ENCODE measurements at places on chromosomes 16 and 17.

DNA sequence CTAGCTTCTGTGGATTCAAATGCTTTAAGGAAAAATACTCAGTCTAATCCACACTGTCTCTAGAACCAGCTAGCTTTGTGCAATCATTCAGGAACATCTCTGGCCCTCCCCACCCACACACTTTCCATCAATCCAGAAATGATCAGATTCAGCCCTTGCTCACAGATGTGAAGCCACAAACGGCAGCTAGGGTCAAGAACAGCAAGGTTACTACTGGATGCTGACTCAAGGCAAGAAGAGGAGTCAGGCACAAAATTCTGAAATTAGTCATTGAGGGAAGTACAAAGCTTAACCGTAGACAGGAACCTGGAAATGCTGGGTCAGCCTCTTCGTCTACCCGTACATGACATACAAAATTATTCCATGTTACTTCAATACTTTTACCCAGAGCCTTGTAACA, 174.6 kb downstream of the CDH13 start:
- no peak for DNase-seq

DNA sequence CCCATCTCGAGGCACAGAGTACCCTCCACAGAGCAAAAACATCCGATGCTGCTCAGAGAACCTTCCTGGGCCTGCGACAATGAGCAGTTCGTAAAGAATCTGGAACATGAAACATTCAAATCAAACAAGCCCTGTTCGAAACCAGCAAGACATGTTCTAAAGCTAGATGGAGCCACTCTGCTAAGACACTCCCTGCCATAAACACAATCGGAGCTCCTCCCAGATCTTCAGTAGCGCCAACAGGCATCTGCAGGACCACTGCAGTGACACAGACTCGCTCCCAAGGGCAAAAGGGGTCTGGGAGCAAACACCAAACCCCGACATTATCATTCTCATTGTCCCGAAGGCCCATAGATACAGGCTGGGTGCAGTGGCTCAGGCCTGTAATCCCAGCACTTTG, 108.7 kb downstream of the ZFHX3 start:
- no peak for DNase-seq

- no peak for DNase-seq
These were observed 22.6 kb downstream of the TBX2 start for GRCh38 chr17:61422116-61422799.

GRCh38 chr16:81003610-81004460, 2.9 kb downstream of the CMC2 start:
- no peak for DNase-seq

DNA sequence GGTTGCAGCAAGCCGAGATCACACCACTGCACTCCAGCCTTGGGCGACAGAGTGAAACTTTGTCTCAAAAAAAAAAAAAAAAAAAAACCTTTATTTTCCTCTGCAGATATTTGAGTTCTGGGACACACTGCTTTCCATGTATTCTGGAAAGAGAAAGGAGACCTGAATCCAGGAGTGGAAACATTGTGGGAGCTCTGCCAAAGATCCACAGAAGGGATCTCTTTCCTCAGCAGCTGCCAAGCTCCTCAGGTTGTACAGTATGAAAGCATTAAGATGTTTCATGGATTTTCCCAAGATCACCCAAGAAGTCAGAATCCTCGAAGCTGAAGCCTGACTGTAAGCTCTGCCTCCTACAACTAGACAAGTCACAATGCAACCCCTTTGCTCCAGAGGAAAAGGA, 13.5 kb downstream of the NPRL3 start:
- no peak for DNase-seq

DNA sequence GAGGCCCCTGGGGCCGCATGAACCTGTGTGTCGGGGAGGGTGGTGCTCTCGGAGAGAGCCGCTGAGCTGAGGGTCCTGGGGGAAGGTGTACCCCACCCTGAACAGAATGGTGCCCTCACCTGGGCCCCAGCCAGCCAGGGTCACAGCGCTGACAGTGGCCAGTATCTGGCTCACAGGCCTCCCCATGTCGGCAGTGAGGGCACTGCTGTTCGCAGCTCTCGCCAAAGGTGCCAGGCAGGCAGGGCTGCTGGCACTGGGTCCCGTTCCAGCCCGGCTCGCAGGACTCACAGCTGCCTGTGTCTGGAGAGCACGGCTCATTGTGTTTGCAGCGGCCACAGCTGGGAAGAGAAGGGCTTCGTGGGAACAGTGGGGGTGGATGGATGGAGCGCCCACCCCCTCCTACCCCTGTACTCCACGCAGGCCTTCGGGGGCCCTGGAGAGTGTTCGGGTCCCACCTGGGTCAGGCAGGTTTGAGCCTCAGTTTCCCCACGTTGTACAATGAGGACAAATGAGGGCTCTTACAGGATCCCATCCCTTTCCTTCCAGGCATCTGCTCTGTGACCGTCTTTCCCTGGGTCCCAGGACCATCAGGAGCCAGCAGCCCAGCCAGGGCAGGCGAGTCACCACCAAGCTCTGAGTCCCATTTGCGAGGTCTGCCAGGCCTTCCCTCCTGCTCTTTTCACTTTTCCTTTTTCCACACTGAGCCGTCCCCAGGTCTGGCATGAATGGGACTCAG, 5.0 kb downstream of the SCARF1 start:
- no peak for DNase-seq

GRCh38 chr16:85056211-85056748, 28.7 kb downstream of the KIAA0513 start:
- no peak for DNase-seq

DNA sequence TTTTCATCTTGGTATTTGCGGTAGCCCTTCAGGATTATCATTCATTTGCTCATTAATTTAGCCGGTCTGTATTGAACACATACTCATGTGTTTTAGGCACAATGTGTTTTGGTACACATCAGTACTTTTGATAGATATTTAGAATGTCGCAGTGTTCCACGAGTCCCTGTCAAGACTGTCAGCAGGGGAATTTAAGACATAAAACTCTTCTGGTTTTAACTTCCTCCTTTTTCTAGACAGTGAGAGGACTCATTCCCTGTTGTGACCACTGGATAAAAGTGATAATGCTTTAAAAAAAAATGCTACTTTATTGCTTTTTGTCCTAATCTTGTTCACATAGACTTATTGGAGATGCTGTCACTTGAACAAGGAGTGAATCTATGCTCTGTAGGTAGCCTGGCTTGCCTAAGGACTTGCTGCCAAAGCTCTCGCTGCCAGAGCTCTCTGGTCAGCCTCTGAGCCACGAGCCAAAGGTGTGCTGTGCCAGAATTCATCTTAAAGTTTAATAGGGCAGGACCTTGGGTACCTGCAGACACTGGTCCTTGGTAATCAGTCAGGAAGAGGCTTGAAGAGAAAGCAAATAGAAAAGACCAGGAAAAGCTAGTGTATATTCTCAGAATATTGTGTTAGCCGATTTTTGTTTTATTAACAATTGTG, 5.4 kb downstream of the DCAF7 start:
- DNase-seq, result no peak

DNA sequence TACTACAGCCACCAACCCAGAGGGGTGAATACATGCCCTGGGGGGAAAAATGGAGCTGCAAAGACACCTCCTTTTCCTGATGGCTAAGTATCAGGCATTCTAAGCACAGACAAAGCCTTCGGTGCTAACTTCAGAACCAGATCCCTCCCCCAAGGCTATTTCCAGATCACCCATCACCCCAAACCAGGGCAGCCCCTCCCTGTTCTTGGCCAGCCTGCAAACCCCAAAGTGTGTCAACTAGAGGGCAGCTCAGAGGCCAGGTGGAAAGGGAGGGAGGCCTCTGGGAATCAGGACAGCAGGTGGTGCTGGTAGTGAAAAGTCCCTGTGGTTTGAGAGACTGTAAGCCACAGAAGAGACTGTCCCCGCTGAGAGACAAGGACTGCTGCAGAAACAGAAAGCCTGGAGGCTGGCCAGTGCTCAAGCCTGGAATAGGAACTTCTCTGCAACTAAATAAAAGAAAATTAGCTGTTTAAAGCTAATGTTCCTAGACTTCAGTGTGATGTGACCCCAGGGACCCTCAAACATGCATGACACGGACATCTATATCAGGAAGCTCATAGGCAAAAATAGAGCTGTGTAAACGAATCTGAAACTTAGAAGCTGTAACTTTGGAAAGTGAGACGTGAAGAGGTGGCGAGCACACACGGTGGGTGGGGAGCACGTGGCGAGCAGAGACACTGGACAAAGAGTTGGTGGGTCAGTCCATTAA, 9.1 kb downstream of the TUBG1 start:
- no peak for DNase-seq

GRCh38 chr17:44608727-44609435, 47.4 kb upstream of the MEIOC start:
- peak; percentile 97 for DNase-seq

DNA sequence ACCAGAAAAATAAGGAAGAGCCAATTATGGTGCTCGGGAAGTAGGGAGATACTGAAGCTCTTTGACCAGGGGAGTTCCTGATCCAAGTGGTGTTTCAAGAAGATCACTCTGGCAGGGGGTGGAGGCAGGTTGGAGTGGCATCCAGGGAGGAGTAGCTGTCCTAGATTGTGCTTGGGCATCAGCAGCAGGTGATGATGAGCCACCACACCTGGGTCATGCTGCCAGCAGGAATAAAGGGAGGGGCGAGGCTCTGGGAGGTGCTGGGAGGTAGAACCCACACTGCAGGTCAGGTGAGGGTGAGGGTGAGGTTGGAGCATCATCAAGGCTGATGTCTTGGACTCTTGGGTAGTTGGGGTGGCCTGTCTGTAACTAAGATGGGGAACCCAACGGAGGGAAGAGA, 35.4 kb upstream of the ADGRG1 start:
- no peak for DNase-seq

DNA sequence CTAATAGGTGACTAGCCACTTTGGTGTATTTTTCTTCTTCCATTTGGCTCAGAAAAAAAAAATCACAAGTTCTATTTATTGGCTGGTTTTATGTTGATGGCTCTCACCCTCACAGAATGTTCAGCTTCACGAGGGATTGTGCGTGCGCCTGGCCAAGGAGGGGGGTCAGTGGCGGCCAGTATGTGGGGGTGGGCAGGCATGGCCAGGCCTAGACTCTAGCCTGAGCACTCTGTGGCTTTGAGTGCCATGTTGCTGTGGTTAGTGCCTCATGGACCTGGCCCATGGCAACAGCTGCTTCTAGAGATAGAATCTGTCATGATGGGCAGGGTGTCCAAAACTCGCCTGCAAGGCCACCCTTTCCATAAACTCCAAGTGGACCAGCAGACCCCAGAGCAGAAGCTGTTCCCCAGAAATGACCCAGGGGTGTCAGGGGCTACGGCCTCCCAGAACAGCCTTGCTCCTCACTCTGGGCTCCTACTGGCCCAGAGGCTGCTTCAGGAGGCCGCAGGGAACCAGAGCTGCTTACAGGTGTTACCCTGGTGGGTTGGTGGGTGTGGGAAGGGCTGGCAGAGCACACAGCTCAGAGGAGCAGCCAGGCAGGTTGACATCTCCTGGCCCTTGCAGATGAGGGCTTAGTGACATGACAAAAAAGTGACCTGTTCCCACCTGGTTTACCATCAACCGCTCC, 124.9 kb downstream of the SOCS1 start:
- no peak for DNase-seq

DNA sequence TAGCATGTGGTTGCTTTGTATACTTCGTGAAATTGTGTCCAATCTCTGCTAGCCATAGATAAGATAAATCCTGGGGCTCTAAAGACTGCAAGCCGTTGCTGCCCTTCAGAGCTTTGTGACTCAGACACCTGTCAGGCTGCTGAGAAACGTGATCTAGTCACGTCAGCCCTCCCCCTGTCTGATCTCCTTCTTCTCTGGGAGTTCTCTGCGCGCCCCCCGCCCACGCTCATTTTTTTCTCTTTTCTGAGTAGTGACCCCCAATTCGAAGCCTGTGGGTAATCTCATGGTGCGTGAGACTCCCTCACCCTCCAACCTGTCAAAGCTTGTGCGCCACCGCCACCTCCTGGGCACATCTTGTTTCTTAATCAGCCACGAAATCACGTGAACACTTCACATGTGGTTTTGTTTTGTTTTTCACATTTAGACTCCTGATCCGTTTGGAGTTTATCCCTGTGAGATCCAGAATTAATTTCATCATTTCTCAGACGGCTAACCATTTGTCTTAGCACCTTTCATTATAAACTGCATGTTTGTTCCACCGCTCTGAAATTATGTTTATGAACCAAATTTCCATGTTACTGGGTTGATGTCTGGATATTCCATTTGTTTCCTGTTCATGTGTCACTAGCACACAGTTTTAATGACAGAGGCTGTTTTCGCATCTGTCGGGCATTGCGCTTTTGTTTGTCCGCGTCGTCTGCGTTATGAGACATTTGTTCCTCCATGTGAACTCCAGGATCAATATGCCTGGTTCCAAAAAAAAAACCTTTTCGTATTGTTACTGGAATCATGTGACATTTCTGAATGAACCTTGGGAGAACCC, 977 bp upstream of the ZNF778 start:
- no peak for DNase-seq

DNA sequence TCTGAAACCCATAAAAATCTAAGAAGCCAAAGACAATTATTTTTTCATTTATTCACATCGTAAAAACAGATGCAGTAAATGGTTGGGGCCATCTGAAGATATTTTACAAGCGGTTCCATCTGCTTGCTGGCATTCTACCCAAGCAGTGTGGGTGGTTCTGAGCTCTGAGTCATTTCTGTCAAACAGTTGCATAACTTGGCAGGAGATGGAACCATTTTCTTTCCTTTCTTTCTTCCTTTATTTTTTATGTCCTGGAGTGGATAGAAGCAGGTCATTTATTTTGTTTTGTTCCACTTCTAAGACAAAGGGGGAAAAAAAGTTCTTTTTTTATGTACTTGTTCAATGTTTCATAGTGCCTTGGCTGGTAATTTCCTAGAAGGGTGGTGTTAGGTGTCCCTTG, 1151.9 kb upstream of the GOT2 start:
- no peak for DNase-seq

DNA sequence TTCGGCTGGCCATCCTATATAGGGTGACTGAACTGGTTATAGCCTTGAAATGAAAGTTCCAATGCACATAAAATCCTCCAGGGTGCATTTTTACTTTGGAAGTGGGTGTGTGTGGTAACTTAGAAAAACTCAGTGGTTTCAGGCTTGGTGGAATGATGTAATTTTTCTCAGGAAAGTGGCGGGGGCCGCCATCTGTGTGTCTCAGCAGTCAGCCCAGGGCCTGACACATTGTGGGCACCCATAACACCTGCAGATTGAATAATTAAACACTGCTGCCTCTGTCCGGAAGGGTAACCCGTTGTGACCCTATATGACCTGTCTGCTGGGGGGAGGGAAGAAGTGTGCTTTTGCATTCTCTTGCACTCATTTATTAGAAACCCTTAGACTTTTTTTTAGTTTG, 2.2 kb upstream of the PDP2 start:
- DNase-seq, result no peak

DNA sequence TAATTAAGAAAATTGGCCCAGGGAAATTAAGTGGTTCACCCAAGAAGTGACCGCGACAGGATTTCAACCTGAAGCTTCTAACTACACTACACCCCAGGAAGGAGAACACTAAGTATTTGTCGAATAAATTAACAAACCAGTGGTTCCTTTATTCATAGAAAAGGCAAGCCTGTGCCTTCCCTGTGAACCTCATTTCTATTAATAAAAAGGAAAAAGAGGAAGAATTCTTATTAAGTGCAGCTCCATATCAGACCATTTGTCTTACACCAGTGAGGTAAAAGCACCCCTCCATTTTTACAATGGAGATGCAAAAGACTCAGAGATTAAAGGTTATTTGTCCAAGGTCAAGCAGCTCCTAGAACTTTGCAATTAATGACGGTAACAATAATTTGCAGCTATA, 1.7 kb downstream of the COPS3 start:
- DNase-seq, result no peak
